Fibroblast of mammary gland (primary cell): ENCODE measurements at places on chromosomes 7 and 10.
A peak's percentile ranks its signal among the peaks of the same experiment; 100 is the strongest.

GRCh38 chr7:146053492-146053891, 63.1 kb upstream of the CNTNAP2 start:
- peak; percentile 0 for DNase-seq

DNA sequence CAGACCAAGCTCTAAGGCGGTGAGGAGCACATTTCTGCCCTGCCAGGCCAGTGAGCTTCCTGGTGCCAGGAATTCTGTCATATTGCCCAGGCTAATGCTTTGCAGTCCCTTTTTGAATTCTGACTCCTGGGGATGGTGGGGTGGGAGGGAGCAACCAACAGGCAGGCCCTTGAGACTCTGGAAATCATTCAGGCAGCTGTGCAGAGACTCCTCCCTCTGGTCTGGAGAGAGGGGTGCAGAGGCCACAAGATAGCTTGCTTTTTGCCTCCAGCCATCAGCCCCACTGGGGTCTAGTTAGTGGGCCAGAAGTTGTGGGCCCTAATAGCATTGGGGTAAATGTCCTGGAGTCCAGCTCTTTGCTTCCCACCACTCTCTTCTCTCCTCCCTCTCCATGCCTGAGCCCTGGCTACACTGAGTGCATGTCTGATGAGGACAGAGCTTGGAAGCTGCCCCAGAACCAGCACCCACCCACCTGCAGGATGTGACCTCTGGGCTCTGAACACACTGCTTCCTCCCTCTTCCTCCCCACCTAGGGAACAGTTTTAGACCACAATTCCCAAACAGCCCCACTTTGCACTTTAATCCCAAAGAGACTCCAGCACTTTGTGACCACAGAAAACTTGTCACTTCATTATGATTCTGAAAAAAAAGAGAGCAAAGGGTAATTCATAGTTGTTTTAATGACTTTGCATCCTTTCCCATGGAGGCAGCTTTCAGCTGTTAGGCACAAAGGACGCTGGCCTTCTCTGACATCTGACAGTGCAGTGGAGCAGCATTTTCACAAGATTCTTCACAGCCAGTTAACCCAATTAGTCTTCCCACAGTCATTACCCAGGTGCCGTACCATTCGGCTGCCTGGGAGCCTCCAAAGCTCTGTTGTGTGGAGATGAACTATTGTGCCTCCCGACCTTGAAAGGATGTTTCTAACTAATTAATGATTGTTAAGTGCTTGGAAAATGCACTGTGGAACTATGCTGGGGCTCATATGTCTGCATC, 262.5 kb downstream of the TRIL start:
- peak; percentile 25 for DNase-seq

DNA sequence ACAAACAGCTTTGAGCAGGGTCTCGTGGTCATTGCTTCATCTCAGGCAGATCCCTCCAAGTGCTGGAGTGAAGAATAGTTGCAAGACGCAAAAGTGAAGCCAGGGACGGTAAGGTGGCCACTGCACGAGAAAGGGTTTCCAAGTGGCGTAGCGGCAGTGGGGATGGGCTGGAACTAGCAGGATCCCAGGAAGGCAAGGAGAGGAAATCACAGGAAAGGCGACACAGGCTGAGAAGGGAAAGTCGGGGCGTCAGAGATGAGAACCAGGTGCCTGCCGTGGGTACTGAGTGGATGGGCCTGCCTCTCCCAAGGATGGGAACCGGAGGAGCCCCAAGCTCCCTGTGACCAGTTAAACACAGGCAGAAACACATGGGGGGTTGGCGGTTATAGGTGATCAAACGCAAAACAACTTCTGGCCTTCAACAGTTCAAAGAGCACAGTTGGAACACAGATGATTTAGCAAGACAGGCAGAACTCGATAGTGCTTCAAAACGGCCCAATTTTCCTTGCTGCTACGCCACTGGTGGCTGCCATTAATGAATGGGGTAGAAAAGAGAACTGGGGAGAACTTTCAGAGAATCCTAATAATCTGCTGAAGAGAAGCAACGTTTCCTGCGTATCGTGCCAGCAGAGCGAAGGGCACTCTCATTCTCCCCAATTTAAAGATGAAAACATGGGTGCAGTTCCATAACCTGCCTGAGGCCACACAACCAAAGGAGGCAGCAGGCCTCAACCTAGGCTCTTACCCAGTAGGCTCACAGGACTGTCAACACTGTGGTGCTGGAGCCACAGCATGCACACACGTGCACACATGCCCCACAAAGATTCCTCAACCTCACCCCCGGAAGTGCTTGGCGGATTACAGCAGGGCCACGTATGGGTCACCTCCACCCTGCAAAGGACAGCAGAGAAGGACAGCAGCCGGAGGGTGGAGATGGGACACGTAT, 61.9 kb downstream of the MAD1L1 start:
- DNase-seq: no peak

- DNase-seq: no peak
Measured at GRCh38 chr7:93873998-93874574, 16.5 kb downstream of the TFPI2 start.

GRCh38 chr10:117653170-117653515, 110.6 kb downstream of the EMX2 start:
- DNase-seq: peak; percentile 97

GRCh38 chr7:20954711-20955619, 168.3 kb upstream of the SP8 start:
- DNase-seq: no peak

GRCh38 chr10:53403688-53404087, 631.1 kb upstream of the MBL2 start:
- DNase-seq: no peak

- peak; percentile 69 for DNase-seq
Measured at GRCh38 chr10:93006435-93007039, 54.1 kb upstream of the CYP26C1 start.

DNA sequence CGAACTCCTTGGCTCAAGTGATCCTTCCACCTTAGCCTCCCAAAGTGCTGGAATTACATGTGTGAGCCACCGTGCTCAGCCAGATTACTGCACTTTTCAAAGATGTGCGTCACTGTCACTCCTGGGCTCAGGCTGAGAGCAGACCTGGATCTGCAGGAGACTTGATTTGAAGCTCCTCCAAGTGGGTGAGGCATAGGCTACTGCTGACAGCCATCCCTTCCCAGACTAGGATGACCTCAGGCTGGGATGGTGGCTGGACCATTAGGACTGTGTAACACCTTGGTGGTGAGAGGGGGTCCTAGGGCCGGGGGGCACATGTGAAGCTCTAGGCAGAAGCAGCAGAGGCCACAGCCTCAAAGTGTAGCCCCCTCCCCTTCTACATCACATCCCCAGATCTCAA, 8.2 kb upstream of the SRRM3 start:
- DNase-seq: no peak

DNA sequence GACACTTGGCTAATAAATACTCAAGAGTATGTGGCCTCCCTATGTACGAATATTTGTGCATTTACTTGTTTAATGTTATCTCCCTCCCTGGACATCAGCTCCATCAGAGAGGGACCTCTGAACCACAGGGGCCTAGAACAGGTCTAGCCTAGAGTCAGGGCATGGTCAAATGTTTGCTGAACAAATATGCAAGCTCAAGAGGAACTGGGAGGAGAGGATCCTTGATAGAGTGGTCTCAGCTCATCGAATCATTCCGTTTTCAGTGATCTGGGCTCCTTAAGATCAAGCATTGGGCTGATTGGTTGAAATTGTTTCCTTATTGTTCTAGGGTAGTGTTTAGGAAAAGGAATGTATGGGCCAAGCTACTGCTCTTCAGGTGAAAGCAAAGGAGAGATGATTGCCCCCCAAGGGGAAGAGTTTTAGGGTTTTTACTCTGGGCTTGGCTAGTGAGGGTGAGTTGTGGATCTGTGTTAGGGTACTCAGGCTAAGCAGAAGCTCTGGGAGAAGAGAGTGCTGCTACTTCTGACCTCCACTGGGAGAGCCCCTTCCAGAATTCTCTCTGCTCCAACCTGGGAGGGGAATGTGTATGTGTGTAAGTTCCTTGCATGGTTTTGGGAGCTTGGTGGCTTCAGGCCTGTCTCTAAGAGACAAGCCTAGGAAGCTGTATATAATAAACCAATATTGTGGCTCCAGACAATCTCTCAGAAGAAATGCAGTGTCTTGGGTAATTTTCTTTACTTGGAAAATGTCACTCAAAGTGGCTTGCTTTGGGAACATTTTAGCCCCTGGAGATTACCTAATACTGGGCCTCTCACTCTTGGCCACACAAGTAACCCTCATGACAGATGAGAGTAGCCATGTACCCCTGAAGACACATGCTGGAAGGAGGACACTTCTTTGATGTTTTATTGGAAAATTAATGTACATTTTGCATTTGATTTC, 110.0 kb downstream of the EMX2 start:
- no peak for DNase-seq

GRCh38 chr7:123727071-123727837, 21.5 kb downstream of the WASL start:
- peak; percentile 93 for DNase-seq

DNA sequence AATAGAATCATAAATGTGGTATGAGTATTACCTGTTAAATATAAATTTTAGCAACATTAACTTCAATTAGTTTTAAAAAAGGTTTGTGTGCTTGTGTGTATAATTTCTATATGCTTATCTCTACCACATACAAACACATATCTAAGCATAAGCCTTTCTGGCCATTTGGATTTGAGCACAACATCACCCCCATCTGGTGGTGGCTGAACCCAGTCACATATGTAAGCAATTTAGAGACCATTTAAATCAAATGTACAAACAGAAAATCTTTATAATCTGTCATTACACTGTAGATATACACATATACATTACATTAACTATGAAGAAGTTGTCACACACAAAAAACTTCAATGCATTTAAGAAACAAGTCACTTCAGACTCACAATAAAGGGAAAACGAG, 31.7 kb downstream of the GPR22 start:
- peak; percentile 63 for DNase-seq

DNA sequence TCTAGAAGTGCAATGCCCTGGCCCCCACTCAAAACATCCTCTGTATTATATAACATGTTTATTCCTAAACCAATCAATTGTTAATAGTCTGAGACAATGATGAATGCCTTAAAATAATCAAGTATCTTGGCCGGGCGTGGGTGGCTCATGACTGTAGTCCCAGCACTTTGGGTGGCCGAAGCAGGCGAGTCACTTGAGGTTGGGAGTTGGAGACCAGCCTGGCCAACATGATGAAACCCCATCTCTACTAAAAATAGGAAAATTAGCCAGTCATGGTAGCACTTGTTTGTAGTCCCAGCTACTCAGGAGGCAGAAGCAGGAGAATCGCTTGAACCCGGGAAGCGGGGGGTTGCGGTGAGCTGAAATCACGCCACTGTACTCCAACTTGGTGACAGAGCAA, 29.4 kb upstream of the CACNA2D1 start:
- peak; percentile 11 for DNase-seq

DNA sequence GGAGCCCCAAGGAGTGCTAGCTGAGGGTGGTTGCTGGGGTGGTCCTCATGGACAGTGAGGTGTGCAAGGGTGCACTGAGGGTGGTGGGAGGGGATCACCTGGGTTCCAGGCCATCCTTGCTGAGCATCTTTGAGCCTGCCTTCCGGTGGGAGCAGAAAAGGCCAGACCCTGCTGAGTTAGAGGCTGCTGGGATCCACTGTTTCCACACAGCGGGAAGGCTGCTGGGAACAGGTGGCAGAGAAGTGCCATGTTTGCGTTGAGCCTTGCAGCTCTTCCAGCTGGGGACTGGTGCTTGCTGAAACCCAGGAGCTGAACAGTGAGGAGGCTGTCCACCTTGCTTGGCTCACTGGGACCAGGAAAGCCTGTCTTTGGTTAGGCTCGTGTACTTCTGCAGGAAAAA, 34.9 kb downstream of the PRF1 start:
- no peak for DNase-seq

GRCh38 chr7:148319316-148319808, 271.2 kb upstream of the C7orf33 start:
- no peak for DNase-seq

GRCh38 chr10:85596389-85596788, 770.2 kb downstream of the GRID1 start:
- DNase-seq: no peak

GRCh38 chr10:104437226-104437625, 83.6 kb downstream of the CFAP58 start:
- DNase-seq: peak; percentile 38

GRCh38 chr7:73512018-73512780, 9.9 kb downstream of the BAZ1B start:
- DNase-seq: no peak

GRCh38 chr10:6678211-6678803, 98.2 kb upstream of the PRKCQ start:
- peak; percentile 54 for DNase-seq

DNA sequence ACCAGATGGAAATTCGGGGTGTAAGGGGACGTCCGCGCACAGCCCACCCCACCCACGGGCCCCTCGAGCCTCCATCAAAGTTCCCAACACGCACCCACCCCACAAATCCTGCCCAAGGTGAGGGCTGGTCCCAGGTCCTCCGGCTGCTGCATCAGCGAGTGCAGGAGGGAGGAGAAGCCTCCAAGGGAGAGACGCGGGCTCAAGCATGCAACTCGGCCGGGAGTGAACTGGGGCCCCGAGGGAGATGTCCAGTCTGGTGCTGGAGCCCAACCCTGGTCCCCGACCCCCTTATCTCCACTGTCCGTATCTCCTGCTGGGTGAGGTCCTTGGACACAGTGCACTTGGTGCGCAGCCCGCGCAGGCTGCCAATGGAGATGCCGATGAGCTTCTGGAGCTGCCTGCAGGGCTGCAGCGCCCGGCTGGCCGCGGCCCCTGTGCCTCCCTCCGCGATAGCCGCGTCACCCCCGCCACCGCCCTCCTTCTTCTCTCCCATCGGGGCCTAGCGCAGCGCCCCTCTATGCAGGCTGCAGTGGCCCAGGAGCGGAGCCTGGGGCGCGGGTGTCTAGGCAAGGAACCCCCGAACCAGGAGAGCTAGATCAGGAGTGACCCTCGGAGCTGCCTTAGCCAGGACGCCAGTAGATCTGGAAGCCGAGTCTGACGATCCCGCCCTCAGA, 489.2 kb downstream of the ZNF33B start:
- peak; percentile 8 for DNase-seq

DNA sequence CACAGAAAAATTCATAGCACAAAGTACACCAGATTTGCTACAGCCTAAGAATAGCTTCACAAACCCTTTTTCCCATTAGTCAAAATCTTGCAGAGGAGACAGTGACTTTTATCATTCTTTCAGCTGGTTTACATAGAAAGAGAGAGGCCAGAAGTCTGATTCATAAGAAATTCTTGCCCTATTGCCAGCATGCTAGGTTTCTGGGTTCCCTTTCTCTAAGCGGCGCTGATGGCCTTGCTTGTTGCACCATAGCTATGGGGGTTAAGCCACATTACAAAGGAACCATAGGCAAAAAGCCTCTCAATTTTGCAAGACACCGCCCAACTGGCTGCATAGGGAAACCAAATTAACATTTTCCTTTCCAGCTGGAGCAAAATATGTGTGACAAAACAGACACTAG, 87.4 kb downstream of the ZNF467 start:
- peak; percentile 87 for DNase-seq
